ENCODE measurements at places on chromosomes 4 and X.

DNA sequence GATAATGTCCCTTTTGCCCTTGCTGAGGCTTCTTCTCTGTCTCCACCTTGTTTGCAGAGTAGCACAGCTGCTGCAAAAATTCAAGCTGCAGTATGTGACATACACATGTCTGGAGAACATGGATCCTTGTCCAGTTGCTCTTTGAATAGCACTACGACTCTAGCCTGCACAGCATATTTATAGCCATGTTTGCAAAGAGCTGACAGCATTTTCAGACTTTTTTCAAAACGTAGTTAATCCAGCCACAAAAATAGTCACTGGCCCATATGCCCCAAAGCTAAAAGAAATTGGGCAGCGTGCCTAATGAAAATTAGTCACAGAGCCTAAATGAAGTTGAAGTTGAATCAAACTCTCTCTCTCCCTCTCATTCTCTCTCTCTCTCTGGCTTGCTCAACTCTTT lies 17.5 kb downstream of the SLC16A2 start:
- no peak for DNase-seq

DNA sequence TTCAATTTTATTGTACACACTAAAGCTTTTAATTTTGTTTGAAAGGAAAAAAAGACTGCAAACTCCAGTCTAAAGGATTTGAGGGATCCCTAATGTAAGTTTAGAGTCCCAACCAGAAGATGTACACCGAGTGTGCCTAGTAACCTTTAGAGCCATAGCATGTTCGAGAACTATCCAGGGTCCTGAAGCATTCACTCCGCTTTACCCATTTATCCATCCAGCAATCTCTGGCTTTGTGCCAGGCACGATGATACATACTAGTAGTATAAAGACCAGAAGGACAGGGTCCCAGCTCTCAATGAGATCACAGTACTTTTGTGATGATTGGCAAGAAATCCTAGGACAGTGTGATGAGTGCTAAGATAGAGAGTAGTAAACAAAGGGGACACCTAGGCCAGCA lies 168.7 kb downstream of the STK32B start:
- DNase-seq = peak; percentile 64

- no peak for DNase-seq
These were observed 156.0 kb downstream of the DCLK2 start for GRCh38 chr4:150234246-150234645.

GRCh38 chr4:82782626-82783345 lies 15.8 kb downstream of the SCD5 start:
- DNase-seq = no peak

DNA sequence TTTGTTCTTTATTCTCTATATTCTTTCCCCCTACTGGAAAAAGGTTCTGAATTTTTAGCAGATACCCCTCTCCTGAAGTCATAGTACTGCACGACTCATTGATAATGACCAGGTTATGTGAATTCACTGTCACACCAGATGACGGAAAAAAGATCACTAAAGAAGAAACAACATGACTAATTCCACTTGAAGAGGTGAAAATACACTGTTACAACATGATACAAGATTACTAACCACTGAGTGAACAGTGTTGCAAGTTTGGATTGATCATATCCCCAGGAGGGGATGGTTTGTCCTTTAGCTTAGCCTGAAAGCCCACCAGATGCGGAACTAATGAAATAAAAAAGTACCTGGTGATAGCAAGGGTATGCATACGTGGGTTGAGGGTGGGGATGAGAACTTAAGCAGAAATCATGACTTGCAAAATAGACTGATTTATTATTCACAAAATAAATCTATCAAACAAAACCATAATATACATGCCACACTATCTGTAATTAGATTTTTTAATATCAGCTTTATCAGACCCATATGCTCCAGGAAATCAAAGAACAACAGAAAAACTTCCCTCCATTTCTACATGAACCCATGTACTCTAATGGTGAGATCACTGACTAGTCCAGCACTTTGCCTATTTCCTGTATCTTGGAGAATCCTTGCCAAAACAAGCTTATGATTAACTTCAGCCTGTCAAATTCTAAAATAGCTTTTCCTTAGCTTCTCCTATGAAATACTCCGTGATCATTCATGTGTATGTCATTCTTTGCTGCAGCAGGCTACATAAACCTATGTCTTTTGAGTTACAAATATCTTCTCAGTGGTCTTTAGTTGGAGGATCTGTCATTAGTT lies 257.4 kb upstream of the AGA start:
- peak; percentile 16 for DNase-seq

- peak; percentile 34 for DNase-seq
These were observed 39.4 kb downstream of the NOCT start for GRCh38 chr4:139054791-139055505.

GRCh38 chr4:11632025-11632424 lies 203.3 kb upstream of the HS3ST1 start:
- DNase-seq = no peak

DNA sequence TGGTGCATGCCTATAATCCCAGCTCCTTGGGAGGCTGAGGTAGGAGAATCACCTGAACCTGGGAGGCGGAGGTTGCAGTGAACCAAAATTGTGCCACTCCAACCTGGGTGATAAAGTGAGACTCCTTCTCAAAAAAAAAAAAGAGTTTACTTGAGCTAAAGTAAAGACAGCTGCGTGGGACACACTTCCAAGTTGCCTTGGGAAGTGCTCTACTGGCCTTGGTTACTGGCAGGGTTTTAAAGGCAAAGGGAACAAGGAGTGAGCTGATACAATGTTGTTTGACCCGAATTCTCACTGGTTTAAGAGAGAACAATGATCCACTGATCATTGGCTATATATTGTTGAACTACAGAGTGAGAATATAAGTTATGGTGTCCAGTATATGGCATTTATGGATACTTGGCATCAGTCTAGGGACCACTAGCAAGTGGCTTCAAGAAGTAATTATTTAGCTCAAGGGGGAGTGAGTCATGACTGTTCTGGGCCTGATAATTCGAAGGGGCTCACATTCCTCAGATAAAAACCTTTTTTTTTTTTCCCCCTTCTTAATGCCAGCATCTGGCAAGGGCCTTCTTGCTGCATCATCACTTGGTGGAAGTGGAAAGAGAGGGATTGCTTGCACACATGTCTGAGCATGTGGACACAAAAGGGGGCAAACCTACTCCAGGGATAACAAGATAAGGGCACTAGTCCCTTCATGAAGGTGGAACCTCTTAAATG lies 32.3 kb downstream of the GRK4 start:
- no peak for DNase-seq

DNA sequence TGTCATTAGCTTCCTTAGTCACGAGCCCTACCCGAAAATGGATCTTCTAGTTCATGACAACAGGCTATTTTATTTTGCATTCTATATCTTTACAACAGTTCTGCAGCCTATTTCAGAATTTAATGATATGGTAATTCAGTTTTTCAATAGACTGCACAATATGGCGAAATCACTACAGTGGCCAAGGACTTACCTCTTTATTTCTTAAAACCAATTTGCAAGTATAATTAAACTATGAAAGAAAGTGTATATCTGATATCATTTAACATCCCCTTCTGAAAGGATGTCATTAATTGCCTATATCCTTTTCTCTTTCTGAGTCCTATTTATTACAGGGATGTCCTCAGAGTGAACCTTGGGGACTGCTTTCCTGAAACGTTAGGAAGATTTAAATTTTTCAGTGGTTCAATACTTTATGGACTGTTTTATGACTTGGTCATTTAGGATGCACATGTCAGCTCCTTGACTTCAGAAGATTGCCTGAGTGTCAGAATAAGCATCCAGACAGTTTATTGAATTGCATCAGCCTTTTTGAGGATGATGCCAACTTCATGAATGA lies 190.8 kb upstream of the GEMIN8 start:
- DNase-seq = no peak

DNA sequence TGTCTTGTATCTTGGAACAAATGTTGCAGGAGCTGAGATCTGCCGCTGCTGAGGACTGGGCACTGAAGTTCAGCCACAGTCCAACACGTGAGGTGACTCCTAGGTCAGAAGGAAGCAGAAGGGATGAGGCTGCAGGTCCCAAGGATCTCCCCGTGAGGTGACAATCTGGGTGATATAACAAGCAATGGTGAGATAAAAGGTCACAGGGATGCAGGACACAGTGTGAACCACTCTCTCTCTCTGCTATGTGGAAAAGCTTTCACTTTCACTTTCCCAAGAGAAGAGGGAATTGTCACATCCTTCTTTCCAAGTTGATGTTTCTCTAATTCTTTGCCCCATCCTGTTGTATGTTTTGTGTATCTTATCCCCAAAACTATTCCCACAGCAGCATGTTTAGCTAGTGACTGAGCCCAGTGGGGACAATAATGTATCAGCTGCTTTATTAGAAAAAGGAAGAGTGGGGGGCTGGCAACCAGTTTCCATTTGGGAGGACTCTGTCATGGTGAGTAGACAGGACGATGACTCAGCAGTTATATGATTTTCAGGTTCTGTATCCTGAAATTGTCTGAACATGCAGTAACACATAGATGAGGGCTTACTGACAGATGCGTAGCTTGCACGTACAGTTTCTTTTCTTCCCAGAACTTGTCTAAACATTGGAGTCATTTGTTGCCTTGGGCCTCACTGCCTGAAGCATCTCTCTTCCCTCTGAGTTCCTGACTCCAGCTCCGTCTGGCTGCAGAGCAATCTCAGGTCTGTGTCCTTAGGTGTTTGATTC lies 1415.8 kb upstream of the TENM3 start:
- peak; percentile 38 for DNase-seq
